ENCODE measurements at places on chromosomes 5 and 9.

GRCh38 chr5:139704748-139705147, 56.6 kb downstream of the CXXC5 start:
- DNase-seq, result no peak

DNA sequence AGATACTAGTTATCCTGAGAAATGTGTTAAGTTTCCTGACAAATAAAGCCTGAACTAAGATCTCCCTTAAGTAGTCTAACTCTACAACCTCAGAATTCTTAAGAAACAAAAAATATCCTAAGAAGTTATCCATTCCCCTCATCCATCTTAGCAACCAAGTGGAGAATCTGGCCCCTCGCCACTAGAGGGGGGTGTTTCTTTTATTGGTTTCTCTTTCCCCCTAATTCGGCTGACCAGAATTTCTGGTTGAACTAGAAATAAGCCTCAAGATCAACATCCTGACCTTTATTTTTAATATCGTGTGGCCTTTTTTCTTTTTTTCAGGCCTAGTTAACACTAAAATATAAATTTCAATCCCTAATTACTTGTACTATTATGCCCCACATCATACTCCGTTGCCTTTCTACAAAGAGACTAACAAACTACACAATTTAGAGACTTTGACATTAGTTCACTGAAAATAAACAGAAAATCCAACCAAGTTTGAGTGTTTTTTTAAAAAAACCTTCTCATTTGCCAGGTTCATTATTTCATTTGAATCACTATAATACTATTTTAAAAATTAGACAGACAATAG, 14.3 kb upstream of the NR4A3 start:
- DNase-seq, result peak; percentile 81

GRCh38 chr5:152188251-152188650, 216.8 kb downstream of the NMUR2 start:
- DNase-seq, result no peak

- no peak for DNase-seq
Observed at GRCh38 chr9:1125741-1126140, 75.6 kb downstream of the DMRT2 start.

- no peak for DNase-seq
Observed at GRCh38 chr5:135705941-135706466, 127.2 kb upstream of the CXCL14 start.

DNA sequence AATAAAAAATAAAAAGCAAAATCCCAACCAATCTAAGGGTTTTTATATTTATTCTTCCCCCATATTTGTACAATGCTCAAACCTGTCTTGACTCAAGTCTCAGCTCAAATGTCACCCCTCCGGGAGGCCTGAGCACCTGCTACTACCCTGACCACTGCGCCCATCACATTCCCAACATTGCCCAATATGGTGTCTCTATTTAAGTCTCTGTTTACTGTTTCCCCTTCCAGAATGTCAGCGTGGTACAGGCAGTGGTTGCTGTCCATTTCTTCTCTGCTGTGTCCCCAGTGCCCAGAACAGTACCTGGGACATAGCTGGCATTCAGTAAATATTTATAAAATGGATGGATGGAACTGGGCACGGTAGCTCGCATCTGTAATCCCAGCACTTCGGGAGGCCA, 47.3 kb upstream of the PRRC2B start:
- DNase-seq, result no peak

DNA sequence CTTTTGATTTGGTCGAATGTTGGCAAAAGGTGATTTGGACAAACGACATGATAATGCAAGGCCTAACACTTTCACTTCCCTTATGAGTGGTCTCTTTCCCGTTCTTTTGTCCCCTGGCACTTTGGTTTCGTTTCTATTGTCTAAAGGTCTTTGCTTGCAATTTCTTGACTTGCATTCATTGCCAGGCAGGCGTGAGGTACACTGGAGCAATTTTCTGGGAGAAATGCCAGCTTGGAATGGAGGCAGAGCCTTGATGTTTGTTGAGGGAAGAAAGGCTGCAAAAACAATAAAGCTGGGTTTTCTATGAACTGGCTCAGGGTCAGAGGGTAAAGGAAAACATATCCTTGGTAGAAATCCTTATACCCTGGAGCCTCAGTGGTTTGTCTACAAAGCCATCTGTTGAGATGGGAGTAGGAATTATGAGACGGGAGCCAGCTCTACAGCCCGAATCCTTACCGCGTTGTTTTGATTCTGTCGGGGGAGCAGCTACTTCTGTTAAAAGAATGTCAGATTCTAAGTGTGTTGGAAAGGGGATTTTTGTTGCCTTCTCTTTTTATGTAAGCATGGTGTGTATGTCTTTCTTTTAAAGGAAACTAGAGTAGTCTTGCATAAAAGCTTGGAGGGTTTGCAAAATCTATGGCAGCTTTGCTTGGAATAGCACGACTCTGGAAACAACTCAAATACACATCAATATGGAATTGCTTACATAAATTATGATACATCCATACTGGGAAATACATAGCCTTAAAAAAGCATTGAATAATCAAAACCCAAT, 158.9 kb downstream of the RMI1 start:
- DNase-seq, result no peak

GRCh38 chr9:120377268-120378159, 202.5 kb downstream of the CDK5RAP2 start:
- DNase-seq, result no peak

DNA sequence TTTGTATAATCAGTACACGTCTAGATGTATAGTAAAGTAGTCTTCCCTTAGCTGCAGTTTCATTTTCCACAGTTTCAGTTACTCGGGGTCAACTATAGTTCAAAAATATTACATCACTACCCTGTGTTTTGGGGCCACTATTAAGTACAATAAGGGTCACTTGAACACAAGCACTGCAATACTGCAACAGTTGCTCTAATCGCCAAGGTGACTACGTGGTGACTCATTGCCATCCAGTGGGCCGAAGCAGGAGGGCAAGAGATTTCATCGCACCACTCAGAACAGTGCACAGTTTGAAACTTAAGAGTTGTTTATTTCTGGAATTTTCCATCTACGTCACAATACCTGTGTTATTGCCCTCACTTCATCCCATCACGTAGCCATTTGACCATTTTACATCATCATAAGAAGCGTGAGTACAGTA, at the start of gene ARL14EPL:
ARL14EPL (plus strand) TSS at position 379 of the 424 bp plus-strand sequence. CDS start 18,994 bp downstream, outside the sequence.
- peak; percentile 51 for DNase-seq

DNA sequence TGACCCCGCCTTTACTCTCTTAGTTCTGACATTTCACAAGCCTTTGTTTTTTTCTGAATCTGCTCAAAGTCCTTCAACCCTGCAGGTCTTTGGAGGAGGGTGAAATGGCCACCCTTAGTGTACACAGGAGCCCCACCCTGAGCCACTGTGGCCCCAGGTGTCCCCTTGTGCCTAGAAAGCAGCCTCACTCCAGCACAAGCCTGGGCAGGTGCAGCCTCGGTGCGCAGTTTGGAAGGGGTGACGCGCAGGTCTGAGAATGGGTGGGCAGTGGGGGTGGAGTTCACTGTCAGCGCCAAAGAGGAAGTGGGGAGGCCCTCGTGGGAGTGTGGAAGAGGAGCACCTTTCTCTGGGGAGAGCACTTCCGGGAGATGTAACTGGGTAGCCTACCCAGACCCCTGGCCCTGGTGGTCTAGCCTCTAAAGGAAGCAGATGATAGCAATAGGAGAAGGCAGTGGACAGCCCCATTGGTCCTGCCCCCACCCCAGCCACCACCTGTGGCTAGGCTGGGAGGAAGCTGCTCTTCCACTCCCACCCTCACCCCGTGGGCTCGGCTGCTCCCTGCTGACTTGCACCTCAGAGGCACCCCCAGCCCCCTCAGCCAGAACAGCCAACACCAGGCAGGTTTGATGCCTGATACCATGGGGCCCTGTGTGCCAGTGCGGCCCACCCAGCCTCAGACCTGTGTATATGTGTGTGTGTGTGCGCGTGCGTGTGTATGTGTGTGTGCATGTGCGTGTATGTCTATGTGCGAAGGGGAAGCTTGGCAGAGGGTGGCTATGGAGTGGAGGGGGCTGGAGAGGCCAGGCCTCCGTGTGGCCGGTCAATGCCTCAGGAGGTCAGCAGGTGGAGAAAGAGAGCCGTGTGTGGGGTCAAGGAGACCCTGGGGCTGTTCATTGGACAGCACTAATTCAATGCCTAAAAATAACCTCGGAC, 16.8 kb upstream of the DAB2IP start:
- no peak for DNase-seq

DNA sequence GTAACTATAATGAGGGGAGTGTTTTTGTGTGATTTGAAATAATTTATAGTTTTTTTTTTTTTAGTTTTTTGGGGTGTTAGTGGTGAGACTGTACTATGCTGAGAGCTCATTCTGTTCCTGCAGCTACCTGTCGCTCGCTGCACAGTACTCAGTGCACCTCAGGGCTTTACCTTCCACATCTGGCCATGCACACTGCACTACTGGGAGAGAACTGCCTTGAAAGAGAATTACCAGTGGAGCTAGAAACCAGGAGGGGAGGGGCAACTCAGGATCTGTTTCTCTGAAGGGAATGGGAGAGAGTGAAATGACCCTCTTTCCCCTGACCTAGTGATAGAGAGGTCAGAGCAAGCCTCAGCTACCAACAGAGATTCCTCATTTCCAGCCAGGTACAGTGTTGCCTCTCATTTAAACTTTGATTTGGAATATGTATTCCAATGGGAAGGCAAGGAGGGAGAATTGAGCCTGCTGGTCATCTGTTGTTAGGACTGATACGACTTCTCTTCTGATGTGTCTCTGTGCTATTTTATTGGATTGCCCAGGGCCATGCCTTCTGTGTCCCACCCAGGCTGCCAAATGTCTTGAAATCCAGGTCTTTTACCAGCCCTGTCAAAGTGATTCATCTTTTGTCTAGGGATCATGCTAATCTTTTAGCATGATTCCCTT, 8.9 kb downstream of the ATG10 start:
- no peak for DNase-seq

DNA sequence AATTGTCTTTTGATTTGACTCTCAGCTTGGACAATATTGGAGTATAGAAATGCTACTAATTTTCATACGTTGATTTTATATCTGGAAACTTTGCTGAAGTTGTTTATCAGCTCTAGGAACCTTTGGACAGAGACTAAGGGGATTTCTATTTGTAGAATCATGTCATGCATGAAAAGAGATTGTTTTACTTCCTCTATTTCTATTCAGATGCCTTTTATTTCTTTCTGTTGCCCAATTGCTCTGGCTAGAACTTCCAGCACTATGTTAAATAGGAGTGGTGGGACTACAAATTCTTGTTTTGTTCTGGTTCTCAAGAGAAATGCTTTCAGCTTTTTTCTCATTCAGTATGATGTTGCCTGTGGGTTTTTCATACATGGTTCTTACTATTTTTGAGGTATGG, 112.8 kb upstream of the CDH12 start:
- DNase-seq, result no peak
